ENCODE measurements at places on chromosomes 16 and 17.

GRCh38 chr16:27748868-27749546 is 199.1 kb downstream of the KATNIP start:
- DNase-seq: peak; percentile 72

- DNase-seq: no peak
Measured at GRCh38 chr16:73615071-73615940, 567.4 kb upstream of the ZFHX3 start.

- no peak for DNase-seq
Measured at GRCh38 chr17:28828294-28829040, 14.1 kb downstream of the FAM222B start.

DNA sequence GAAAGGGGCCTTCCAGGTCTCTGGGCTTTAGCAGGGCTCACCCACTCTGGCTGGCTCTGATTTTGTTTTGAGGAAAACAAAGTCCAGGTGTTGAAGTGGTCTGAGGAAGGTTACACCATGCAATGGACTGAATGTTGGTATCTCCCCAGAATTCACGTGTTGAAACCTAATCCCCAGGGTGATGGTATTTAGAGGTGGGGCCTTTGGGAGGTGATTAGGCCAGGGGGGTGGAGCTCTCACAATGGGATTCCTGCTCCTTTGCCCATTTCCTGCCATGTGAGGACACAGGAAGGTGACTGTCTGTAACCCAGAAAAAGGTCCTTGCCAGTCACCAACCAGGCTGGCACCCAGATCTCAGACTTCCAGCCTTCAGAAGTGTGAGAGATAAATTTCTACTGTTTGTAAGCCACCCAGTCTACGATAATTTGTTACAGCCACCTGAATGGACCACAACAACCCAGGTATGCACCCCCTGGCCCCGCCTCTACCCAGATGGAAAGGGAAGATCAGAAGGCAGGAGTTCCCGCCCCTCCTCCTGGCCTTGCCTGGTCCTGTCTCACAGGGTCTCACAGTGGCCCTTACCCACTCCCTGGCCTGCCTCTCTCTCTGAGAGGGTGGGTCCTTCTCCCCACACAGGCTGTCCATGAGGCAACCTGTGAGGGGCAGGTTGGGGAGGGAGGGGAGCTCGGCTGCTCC is 32.0 kb downstream of the LRRC75A start:
- DNase-seq: no peak

GRCh38 chr17:7767405-7768021 is 50.0 kb downstream of the DNAH2 start:
- DNase-seq: no peak

DNA sequence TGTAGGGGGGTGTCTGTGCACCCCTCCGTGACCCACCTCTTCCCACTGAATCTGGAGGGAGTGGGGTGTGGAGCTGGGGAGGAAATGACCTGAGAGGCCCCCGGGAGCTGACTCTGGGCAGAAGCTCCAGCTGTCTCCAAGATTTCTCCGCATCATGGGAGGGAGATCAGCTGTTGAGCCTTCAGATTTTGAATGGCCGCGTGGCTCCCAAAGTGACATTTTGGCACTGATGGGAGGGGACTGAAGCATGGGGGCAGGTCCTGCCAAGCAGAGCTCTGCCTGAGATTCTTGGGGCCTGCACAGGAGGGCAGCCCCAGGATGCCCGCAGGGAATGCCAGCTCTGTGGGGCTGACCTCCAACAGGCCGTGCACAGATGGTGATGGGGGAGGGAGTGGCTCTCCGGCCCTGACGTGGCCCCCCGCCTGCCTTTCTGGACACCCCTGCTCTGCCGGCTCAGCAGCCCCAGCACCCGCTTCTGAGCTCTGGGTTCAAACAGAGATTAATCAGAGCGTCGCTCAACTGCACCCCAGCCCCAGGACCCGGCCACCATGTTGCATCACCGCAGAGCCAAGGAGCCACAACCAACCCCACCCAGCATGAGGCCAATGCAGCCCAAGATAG is 25.3 kb upstream of the UBE2I start:
- DNase-seq: no peak

- DNase-seq: no peak
Measured at GRCh38 chr16:2512735-2513404, 882 bp upstream of the ATP6V0C start.

GRCh38 chr17:6166492-6167179 is 96.5 kb downstream of the WSCD1 start:
- no peak for DNase-seq

DNA sequence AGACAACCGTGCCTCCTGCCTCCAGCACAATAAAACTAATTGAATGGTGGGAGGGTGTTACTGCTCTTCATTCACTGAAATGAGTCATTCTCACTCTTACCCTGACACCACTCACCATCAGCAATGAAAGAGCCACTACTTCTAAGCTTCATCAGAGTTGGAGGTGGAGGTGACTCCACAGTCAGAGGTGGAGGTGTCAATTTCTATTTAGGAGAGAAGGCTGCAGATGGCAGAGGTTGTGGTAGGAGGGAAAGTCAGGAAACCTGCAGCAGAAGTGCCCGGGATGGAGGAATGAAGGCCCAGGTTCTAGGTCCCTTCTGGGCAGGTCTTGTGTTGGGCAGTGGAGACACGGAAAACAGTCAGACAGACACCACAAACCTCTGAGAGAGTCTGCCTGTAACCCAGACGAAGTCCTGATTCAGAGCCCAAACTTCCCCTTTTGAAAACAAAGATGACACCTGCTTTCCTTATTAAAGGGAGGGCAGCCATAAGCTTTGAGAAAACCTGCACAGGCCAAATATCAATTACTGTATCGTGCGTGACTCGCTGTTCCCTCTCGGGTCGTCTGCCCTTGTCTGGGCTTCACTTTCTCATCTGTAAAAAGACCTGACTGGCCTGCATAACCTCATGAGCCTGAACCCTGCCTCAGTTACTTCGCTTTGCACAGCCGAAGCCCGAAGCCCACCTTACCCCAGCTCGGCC is 668 bp downstream of the ATPAF2 start:
- no peak for DNase-seq

- DNase-seq: no peak
Measured at GRCh38 chr16:89313583-89313982, 96.1 kb downstream of the ZNF778 start.

DNA sequence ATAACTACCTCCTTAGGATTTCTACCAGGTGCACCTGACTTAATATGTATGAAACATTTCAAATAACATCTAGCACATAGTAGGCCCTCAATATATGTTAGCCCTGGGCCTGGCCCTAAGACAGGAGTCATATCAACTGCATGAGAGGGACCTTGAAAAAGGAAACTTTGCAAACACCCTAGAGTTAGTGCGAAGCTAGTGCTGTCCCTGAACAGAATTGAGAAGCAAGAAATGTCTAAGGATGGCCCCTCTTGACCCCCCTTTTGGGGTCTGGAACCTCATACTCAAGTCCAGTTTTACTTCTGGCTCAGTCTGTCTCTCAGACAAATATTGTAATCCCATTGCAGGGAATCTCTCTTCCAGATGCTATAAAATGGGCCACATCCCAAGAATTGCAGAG is 80.5 kb downstream of the CBLN1 start:
- no peak for DNase-seq

- no peak for DNase-seq
Measured at GRCh38 chr16:11109566-11109965, 146.4 kb downstream of the SOCS1 start.

- no peak for DNase-seq
Measured at GRCh38 chr17:78821961-78822360, 18.7 kb downstream of the USP36 start.

DNA sequence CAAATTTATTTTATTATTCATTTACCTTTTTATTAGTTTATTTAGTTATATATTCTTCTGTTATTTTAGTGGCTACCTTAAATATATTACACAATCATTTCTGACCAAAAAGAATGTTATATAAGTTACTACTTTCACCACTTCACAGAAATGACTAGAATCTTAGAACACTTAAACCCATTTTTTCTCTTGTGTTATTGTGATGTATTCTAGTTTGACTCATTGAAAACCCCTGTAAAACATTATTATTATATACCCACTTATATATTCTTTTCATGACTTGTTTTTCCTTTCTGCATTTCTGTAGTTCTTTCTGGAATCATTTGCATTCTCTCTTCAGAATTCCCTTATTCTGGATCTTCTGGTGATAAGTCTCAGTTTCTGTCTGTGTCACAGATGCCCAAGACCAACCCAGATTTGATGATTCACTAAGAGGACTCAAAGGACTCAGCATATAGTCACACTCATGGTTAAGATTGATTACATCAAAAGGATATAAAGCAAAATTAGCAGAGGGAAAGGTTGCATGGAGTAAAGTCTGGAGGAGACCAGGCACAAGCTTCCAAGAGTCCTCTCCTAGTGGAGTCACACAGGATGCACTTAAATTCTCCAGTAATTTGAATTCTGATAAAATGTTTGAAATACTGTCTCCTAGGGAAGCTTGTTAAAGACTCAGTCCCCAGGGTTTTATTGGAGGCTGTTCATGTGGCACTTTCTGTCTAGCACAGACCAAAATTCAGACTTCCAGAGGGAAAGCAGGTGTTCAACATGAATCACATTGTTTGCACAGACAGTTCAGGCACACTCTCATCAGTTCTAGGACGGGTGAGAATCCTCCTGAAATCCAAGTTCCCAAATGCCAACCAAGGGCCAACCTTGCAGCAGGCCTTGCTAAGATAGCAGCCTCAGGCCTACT is 7.7 kb downstream of the GINS3 start:
- no peak for DNase-seq

GRCh38 chr17:56447171-56447570 is 146.3 kb upstream of the NOG start:
- no peak for DNase-seq

- DNase-seq: no peak
Measured at GRCh38 chr17:2101448-2102257, 46.8 kb downstream of the HIC1 start.

GRCh38 chr16:58511933-58512815 is 3.1 kb upstream of the SETD6 start:
- DNase-seq: peak; percentile 15

GRCh38 chr16:81524382-81524781 is 79.8 kb downstream of the CMIP start:
- no peak for DNase-seq

- DNase-seq: no peak
Measured at GRCh38 chr16:23835390-23836077, at the start of gene PRKCB. TSS of gene PRKCB (plus strand) at chr16:23835983.

DNA sequence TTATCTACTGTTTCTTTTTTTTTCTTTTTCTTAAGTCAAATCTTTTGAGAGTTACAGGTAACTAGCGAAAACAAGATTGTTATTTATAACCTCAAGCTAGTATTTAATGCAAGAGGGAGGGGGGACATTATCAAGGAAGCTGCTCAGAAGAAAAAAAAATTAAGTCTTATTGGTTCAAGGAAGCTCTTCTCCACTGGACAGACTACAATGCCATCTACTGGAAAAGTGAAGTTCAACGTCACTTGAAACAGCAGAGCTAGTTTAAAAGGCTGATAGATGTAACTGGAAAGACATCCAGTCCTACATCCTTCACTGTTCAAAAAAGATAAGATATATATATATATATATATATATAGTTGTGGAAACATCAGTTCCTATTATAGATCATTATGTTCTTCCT is 418.0 kb upstream of the PSMD7 start:
- peak; percentile 57 for DNase-seq

GRCh38 chr16:6836766-6837165 is 495.9 kb upstream of the RBFOX1 start:
- no peak for DNase-seq

- peak; percentile 36 for DNase-seq
Measured at GRCh38 chr16:47461598-47462266, 601 bp downstream of the PHKB start.

DNA sequence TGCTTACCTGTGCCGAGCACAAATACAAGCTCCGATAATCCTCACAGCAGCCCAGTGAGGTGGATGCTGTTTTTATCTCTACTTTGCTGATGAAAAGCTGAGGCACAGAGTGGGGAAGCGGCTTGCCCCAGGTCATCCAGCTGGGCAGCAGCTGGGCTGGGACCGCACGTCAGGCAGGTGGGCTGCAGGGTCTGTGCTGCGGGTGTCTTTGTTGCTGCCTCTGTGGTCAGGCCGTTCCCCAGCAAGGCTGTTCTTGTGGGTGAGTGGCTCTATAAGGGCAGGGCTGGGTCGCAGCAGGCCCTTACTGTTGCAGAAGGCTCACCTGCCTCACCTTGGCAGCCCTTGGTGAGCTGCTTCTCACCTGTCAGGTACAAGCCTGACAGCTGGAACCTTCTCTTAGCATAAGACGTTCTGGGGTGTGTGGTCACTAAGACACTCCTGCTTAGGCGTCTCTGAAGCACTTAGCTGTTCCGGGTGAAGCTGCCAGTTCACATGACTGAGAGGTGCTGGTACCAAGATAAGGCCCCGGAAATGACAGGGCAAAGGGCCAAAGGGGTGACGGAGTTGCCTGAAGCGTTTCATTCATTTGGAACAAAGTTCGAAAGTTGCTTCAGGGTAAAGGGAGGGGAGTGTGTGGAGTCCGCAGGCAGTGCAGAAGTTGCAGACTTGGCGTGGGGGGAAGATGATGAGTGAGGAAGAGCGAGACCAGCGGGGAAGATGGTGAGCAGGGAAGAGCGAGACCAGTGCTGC is 17.4 kb downstream of the IRF8 start:
- no peak for DNase-seq

GRCh38 chr17:42618442-42619150 is 9.1 kb downstream of the TUBG1 start:
- DNase-seq: no peak

GRCh38 chr17:78257810-78258322 is 26.4 kb downstream of the TMEM235 start:
- no peak for DNase-seq

GRCh38 chr16:54334208-54334607 is 47.6 kb upstream of the IRX3 start:
- DNase-seq: no peak

DNA sequence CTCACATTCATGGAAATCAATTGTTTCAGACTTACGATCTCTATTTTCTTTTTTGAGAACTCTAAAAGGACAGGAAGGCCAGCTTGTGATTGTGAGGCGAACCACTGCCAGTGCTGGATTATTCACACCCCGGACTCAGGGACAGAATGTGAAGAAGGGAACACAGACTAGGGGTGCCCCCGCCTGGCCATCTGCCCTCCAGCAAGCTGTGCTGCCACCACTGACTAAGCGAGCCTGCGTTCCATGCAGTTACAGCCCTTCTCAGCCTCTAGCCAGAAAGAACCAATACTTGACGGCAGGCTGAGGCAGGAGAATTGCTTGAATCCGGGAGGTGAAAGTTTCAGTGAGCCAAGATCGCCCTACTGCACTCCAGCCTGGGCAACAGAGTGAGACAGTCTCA is 2.8 kb downstream of the HAGH start:
- DNase-seq: no peak

DNA sequence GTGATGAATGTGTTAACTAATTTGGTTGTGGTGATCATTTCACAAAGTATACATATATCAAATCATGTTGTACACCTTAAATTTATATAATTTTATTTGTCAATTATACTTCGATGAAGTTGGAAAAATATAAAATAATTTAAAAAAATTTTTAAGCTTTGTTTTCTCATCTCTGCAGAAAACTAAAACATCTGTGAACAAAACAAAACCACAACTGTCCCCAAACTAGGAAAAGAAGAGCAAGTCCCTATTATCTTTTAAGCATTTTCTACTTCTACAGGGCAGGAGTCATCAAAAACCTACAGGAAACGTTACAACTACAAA is 6.5 kb downstream of the HSDL1 start:
- no peak for DNase-seq

Measured in stromal cell of bone marrow (primary cell).